Activated CD4-positive, alpha-beta T cell treated with anti-CD3 and anti-CD28 coated beads, Interleukin-10, Interleukin-2, amounts not matched to agents 100 ng/mL and 50 ng/mL, durations not matched to agents 16 hours and 8 hours (primary cell): ENCODE measurements at places on chromosomes 16 and 17.

DNA sequence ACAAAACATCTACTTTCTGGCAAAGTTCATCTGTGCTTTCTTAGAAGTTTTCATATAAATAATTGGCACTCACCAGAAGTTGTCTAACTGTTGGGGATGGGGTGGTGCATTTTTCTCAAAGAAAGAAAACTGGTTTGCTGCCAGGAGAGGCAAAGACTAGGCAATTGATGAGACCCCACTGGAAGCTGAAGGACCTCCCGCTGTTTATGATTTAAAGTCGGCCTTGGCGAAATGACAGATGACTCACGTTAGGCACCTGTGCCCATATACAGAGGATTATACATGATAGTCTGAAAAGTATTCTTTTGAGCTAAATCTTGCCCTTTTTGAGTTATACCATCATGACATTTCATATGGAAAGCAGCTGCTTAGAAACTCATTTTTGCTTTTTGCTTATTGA lies 193.0 kb upstream of the ZFHX3 start:
- no peak for DNase-seq

- no peak for DNase-seq
These were observed 10.3 kb upstream of the RNPS1 start for GRCh38 chr16:2278272-2278608.

DNA sequence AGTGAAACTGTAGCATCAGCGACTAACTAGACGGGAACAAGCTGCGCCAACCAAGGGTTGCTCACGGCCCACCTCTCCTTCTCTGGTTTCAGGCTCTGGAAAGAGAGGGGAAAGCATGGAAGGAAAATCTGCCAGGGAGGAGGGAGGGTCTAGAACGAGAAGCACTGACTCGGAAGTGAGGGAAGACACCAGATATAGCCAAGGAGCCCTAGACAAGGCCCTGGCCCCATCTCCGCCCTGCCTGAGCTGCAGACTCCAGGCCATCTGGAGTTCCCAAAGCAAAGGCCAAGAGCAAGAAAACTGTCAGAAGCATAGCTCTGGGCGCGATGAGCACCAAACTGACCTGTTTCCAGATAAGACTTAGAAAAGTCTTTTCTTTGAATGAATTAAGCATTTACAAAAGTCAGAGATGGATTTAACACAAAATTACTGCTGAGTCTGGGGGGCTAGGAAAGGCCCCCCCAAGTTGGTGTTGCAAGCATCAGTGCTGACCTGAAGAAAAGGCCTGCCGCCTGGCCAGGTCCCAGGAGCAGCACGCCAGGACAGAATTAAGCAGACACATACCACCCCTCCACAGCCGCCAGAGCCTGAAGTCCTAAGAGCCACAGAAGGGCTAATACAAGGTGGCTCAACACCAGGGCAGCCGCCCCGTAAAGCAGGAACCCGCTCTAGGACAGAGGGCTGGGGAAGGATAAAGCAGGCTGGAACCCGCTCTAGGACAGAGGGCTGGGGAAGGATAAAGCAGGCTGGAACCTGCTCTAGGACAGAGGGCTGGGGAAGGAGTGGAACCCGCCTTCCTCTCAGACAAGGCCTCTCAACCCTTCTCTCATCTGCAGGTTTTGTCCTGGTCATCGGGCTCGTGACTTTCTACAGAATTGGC lies 20.7 kb downstream of the TMEM204 start:
- no peak for DNase-seq

- DNase-seq: no peak
These were observed 77.6 kb upstream of the HLF start for GRCh38 chr17:55186937-55187770.

GRCh38 chr17:57806167-57806830 lies 43.5 kb downstream of the MRPS23 start:
- no peak for DNase-seq

- DNase-seq: no peak
These were observed 1.3 kb downstream of the APPBP2 start for GRCh38 chr17:60524463-60525327.

DNA sequence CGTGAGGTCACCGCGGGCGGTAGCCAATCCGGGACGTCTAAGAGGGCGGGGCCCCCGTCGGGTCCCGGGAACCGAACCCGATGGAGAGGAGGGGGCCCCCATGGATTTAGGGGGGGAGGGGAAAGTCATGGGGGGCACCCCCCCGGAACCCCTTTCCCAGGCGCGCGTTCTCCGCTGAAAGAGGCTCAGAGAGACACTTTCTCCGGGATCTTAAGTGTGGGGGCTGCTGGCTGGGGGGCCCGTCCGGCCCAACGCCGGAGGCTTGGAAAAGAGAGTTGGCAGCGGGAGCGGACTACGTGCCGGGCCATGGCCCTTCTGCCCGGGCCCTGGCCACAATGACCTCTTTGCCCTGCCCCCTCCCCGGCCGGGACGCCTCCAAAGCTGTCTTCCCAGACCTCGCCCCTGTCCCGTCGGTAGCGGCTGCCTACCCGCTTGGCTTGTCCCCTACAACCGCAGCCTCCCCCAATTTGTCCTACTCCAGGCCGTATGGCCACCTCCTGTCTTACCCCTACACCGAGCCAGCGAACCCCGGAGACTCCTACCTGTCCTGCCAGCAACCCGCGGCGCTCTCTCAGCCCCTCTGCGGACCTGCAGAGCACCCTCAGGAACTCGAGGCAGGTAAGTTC lies at the start of gene DLX4:
DLX4 (plus strand) TSS at position 57 of the 626 bp plus-strand sequence; CDS start at position 336, 279 bp downstream.
- no peak for DNase-seq

- no peak for DNase-seq
These were observed 5.6 kb upstream of the HOXB4 start for GRCh38 chr17:48583708-48584222.

DNA sequence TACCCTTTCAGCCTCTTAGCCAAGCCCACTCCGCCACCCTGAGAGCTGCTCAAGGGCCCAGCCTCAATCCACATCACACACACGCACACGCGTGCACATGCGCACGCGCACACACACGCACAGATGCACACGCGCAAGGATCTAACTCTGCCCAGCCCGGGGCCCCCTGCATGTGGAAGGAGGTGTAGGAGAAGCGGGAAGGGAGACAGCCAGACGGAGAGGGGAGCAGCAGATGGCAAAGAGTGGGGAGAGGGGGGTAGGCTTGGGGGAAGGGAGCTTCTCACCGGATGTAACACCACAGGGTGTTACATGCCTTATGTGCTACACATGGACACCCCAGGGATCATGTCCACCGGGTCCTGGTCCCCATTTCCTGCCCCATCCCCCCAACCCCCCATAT lies 15.3 kb downstream of the DLG4 start:
- DNase-seq: no peak

DNA sequence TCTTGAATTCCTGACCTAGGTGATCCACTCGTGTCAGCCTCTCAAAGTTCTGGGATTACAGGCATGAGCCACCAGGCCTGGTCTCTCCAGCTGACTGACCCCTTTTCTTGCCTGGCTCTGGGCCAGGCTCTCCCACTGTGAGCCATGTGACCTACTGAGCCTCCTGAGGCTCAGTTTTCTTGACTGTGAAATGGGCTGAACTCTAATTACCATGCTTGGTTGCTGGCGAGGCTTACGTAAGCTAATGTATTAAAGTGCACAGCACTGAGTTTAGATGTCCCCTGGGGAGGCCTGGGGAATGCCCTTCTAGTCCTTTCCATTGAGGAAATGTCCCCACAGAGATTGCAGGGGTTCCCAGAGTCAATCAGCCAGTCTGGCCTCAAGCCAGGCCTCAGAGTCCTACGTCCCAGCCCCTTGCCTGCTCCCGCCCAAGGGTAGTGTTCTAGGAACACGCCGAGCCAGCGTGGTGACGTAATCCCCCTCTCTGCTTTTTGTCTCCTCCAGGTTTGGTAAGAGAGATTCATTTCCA lies 45.8 kb upstream of the LGALS9 start:
- DNase-seq: no peak
